ENCODE measurements at places on chromosomes 2 and 18. TPM values are rescaled to one million over a fixed set of nuclear protein-coding genes. Genes with fewer than 3 reads are reported as not detected.

KANSL3 gene
- total RNA-seq, result 53.1 TPM

DNA sequence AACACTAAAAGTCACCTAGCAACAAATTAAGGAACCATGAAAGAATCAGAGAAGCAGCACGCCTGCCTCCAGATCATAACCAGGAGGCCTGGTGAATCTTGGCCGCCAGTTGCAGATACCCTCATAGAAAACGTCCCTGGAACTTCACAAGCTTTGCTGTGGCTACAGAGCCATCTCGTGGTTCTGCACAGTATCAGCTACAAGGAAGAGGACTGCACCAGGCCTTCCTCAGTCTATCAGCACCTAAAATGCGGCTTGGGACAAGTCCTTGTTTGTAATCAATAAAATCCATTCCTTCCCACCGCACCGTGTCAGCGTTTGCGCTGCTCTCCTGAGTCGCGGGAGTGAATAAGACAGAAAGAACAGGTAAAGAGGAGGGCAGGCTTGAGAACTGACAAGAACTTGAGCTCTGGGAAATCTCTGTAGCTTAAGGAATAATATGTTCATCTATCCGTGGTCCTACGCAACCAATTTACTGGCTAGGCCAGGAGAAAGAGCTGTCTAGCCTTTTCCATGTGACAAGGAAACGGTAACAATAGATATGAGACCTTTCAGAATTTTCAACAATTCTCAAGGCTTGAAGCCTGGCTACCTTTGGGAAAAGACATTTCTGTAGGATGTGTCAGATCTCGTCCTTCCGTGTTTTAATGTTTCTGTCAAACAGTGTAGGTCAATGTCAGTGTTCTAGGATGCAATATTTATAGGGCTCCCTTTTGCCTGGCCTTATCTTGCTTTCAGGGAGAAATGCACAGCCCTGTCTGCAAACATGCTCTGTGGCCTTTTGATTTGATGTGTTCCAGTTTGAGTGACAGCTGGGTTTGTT, 128.5 kb upstream of the RAB12 start:
- no peak overlapping the region for H3K4me3 ChIP-seq
- no peaks in the 10 kb centered on the region for H3K36me3 ChIP-seq
- H3K4me1 ChIP-seq, result no peaks in the 10 kb centered on the region
- no peak overlapping the region for H3K27ac ChIP-seq
- H3K27me3 ChIP-seq, result peaks cover 3% of the 10 kb centered on the region

DNA sequence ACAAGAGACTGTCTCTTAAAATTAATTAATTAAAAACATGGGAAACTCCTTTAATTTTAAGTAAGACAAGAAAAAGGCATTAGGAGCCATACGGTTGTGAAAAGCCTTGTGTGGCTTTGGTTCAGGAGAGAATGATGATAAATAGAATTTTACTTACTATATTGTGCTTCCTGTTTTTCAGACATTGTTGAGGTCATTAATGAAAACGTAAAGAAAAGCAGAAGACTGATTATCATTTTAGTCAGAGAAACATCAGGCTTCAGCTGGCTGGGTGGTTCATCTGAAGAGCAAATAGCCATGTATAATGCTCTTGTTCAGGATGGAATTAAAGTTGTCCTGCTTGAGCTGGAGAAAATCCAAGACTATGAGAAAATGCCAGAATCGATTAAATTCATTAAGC, 10.7 kb upstream of the IL1RL2 start:
- H3K36me3 ChIP-seq, result no peaks in the 10 kb centered on the region
- no peak for DNase-seq
- no peaks in the 10 kb centered on the region for H3K4me1 ChIP-seq
- H3K4me3 ChIP-seq, result no peak overlapping the region

DNA sequence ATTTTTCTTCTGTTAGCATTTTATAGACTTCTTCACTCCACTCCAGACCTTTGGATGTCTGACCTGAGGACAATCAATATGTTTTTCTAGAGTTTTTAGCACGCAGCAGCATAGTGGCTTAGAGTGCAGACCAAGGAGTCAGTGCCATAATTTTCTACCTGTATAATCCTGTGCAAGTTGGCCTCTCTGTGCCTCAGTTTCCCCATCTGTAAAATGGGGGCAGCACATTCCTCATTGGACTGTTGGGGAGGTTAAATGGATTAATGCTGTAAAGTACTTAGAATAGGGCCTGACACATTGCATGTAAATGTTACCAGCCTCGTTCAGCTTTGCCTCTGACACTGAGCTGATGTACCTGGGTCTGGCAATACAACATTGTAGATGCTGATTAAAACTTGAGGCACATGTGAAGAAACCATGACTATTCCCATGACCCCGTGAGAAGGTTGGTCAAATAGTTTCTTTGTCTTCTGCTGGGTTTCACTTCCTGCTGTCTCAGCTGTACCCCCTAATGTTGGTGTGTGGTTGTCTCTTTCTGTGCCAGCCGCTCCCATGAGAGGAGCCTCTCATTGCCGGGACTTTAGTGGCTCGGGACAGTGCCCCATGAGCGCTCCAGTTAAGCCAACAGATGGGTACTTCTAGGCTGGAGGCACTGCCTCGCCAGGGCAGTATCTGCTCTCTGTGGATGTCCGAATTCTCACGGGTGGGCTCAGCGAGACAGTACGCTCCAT, 125.3 kb downstream of the SH3RF3 start:
- H3K27me3 ChIP-seq, result no peaks in the 10 kb centered on the region
- no peak for DNase-seq
- H3K4me1 ChIP-seq, result no peaks in the 10 kb centered on the region

- H3K4me1 ChIP-seq, result no peaks in the 10 kb centered on the region
- H3K27me3 ChIP-seq, result no peaks in the 10 kb centered on the region
- H3K27ac ChIP-seq, result peak overlapping the region; percentile 43
- peak overlapping the region; percentile 32 for H3K4me3 ChIP-seq
- H3K36me3 ChIP-seq, result no peaks in the 10 kb centered on the region
- DNase-seq, result no peak
Observed at GRCh38 chr18:67417864-67418523, 98.5 kb downstream of the DSEL start.

WNT10A gene
- not detected for total RNA-seq

NCOA1 gene
- total RNA-seq, result 66.4 TPM

DNA sequence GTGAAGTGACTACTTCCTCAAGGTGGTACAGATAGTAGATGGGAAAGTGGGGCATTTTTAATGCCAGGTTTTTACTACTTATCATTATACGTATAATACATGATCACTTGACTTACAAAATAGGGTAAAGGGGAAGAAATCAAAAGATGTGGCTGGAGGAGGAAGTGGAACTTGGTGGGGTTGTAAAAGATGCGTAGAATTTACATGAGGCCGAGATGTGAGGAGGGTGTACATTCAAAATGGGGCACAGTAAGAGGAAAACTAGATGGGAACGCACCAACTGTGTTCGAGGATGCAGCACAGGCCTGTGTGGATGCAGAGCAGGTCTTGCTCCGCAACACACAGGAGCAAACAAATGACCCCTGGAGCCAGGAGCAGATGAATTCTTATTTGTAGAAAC, 403.3 kb downstream of the TXNL1 start:
- H3K36me3 ChIP-seq, result no peaks in the 10 kb centered on the region
- no peaks in the 10 kb centered on the region for H3K27me3 ChIP-seq
- H3K4me1 ChIP-seq, result no peaks in the 10 kb centered on the region
- DNase-seq, result no peak
- no peak overlapping the region for H3K27ac ChIP-seq

- H3K27ac ChIP-seq, result no peak overlapping the region
- H3K27me3 ChIP-seq, result no peaks in the 10 kb centered on the region
- H3K4me1 ChIP-seq, result no peaks in the 10 kb centered on the region
- H3K36me3 ChIP-seq, result no peaks in the 10 kb centered on the region
Observed at GRCh38 chr2:99067871-99068625, 73.5 kb upstream of the C2orf15 start.

DNA sequence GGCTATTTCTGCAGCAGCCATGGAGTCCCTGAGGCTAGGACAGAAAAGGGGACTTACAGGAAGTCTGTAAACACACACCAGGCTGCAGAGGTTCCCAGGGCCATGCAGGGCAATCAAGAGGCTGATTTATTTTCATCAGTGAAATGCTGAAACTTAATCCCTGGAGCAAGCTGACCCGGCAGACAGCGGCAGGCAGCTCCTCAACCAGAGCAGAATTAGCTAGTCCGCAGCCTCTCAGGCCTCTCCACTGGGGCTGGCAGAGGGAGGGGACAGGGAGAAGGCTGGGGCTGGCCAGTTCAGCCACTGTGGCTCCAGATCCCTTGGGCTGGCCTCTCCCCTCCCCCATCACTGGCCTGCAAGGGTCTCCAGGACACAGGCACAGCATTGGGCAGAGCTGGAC, 136.3 kb downstream of the TNS1 start:
- DNase-seq, result no peak
- H3K36me3 ChIP-seq, result no peaks in the 10 kb centered on the region
- H3K4me3 ChIP-seq, result no peak overlapping the region
- H3K27me3 ChIP-seq, result no peaks in the 10 kb centered on the region
- H3K27ac ChIP-seq, result peak overlapping the region; percentile 3

- H3K36me3 ChIP-seq, result no peaks in the 10 kb centered on the region
- no peak overlapping the region for H3K4me3 ChIP-seq
- DNase-seq, result no peak
- no peak overlapping the region for H3K27ac ChIP-seq
- H3K27me3 ChIP-seq, result no peaks in the 10 kb centered on the region
Observed at GRCh38 chr2:229438430-229439159, 167.5 kb upstream of the PID1 start.

- no peaks in the 10 kb centered on the region for H3K4me1 ChIP-seq
- no peak overlapping the region for H3K4me3 ChIP-seq
- no peak overlapping the region for H3K27ac ChIP-seq
- H3K36me3 ChIP-seq, result peaks cover 5% of the 10 kb centered on the region
- no peaks in the 10 kb centered on the region for H3K27me3 ChIP-seq
- no peak for DNase-seq
Observed at GRCh38 chr18:9552191-9552590, 62.2 kb downstream of the PPP4R1 start.

DNA sequence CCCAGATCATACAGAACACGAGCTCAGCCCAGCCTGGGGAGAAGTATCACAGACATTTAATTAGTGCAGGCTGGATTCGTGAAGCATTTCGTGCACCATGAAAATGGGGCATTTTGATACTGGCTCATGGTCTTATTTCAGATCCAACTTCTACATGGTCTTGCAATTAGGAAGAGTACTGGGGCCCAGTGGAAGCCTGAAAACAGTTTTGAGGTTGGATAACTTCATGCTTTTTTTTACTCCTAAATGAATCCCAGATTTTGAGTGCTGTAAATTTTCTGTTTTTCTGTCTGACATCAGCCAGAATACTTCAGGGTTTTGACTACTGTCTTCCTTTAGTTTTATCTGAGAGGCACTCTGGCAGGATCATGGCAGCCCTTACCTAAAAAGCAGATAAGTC, 160.1 kb downstream of the GFPT1 start:
- H3K27me3 ChIP-seq, result no peaks in the 10 kb centered on the region
- H3K4me3 ChIP-seq, result no peak overlapping the region
- H3K4me1 ChIP-seq, result no peaks in the 10 kb centered on the region
- no peak for DNase-seq
- no peak overlapping the region for H3K27ac ChIP-seq
- H3K36me3 ChIP-seq, result no peaks in the 10 kb centered on the region

DNA sequence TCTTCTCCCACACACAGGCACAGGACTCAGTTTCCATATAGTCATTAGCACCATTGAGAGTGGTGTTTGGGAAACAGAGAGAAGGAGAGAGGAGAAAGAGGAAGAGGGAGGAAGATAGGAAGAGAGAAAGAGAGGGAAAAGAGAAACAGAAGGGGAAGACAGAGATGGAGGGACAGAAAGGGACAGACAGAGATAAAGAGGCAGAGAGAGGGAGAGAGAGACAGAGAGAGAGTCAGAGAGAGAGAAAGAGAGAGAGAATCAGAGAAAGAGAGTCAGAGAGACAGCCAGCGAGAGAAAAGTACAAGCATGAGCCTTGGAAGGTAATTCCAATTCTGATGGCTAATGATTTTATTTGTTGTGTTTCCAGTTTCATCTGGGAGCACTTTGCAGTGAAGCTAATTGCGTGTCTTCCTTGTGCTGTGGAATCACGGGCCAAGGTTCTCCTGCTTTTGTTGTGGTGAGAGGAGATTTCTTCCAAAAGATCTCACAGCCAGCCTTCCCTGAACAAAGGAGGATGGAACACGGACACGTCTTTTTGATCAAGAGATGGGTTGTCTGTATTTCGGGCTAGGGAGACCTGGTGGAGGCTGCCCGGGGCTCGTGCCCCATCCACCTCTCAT, 153.6 kb upstream of the TWIST2 start:
- H3K27ac ChIP-seq, result peak overlapping the region; percentile 40
- no peak for DNase-seq
- H3K4me3 ChIP-seq, result no peak overlapping the region
- no peaks in the 10 kb centered on the region for H3K27me3 ChIP-seq
- no peaks in the 10 kb centered on the region for H3K4me1 ChIP-seq

CAPG gene
- total RNA-seq, result 102 TPM

DSG2 gene
- 14.1 TPM for total RNA-seq

DNA sequence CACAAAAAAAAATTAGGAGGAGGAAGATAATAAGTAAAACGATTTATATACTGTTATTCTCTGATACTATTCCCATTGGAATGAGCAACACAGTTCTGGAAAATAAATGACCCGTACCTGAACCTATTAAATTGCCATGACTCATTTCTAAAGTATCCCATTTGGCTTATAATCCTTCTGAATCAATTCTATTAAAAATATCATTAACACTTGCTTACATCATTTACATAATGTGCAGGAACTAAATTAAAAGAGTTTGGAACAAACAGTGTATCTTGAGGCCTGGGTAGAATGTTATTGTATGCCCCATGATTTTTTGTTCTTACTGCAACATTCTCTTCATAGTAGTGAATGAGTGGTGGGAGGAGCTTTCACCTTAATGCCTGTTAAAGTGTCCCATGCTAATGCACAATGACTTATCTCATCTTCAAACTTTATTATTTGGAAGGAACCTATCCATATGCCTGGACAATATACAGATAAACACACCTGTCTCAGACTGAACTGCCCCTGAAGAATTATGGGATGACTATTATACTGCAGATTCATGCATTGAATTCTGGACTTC, 549.9 kb upstream of the ACVR2A start:
- no peak overlapping the region for H3K27ac ChIP-seq
- no peak for DNase-seq
- no peaks in the 10 kb centered on the region for H3K27me3 ChIP-seq
- H3K4me3 ChIP-seq, result no peak overlapping the region

FOXI3 gene
- not detected for total RNA-seq

SERPINB13 gene
- not detected for total RNA-seq

IL1F10 gene
- not detected for total RNA-seq

DNA sequence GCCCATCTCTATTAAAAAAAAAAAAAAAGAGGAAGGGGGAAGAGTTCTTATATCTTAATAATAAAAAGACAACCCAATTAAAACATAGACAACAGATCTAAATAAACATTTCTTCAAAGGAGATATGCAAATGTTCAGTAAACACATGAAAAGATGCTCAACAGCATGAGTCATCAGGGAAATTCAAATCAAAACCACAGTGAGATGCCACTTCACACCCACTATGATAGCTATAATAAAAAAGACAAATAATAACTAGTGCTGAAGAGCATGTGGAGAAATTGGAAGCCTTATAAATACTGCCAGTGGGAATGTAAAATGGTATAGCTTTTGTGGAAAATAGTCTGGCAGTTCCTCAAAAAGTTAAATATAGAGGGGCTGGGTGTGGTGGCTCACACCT, 61.5 kb upstream of the CYP20A1 start:
- no peaks in the 10 kb centered on the region for H3K27me3 ChIP-seq
- DNase-seq, result no peak

- no peak overlapping the region for H3K4me3 ChIP-seq
- no peaks in the 10 kb centered on the region for H3K36me3 ChIP-seq
- H3K27ac ChIP-seq, result peak overlapping the region; percentile 70
- H3K27me3 ChIP-seq, result no peaks in the 10 kb centered on the region
- H3K4me1 ChIP-seq, result no peaks in the 10 kb centered on the region
Observed at GRCh38 chr2:234374736-234375135, 122.1 kb downstream of the ARL4C start.
